DND-41 (cell line): ENCODE measurements at places on chromosomes 6 and 20.

DNA sequence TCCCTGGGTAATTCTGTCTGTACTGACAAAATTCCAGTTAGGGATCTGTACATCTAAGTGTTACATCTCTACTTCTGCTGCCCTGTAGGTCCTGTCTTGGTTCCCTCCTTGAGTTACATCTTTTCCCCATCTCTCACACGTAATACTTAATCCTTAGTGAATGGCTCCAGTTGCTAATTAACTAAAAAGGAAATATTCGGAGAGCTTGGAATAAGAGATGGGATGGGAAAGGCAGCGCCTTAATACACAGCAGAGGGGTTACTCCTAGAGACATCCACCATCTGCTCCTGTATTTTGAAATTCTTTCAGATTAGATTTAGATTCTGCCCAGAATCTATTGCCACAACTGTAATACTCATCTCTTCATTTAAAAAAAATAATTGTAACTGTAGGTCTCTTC lies 384.0 kb downstream of the SAMD5 start:
- no peak for DNase-seq

GRCh38 chr6:15527838-15528617 lies 134.8 kb downstream of the DTNBP1 start:
- no peak for DNase-seq

GRCh38 chr6:133854364-133855275 lies 34.3 kb upstream of the TCF21 start:
- no peak for DNase-seq

DNA sequence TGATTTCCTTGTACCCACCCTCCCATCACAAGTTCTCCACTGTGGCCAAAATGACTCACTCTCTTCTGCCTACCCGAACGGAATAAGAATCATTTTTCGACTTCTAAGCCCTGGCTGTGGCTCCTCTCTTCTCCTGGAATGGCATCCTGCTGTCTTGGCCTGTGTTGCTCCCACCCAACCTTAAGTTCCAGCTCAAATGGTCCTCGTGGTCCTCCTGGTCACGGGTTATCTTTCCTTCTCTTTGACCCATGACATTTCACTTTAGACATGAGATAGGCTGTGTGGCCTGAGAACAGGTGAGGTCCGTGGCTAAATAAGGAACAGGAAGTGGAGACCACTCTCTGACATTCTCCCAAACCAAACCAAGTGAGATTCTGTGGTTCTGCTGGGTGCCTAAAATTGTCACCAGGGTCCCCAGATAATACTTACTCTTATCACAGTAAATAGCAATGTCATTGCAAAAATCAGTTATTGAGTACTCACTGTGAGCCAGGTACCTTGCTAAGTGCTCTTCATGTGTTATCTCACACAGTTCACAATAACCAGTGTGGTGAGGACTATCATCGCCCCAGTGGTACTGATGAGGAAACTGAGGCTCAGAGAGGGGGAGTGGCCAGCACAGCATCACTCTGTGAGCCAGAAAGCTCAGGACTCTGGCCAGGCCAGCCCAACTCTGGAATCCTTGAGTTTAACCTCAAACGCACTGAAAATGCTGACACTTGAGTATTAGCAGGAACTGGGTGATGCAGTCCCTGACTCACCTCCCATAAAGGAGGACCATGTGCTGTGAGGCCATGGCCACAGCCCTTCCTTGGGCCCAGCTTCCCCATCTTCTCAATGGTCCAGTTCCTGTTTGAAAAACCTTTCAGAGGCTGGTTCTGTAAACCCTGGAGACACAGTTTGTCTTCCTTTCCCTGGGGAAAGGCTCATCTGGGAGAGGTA lies 74.8 kb upstream of the SIRPA start:
- no peak for DNase-seq

DNA sequence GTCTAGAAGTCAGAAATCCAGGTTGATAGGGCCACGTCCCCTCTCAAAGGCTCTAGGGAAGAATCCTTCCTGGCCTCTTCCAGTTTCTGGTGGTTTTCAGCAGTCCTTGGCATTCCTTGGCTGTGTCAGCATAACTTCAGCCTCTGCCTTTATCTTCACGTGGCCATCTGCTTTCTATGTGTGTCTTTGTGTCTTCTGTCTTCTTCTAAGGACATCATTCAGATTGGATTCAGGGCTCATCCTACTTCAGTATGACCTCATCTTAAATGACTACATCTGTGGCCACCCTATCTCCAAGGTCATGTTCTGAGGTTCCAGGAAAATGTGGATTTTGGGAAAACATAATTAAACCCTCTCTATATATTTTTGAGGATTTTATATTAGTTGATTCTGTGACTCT lies 23.0 kb downstream of the C6orf89 start:
- no peak for DNase-seq

GRCh38 chr6:5132731-5133130 lies 47.6 kb downstream of the PPP1R3G start:
- DNase-seq: no peak

DNA sequence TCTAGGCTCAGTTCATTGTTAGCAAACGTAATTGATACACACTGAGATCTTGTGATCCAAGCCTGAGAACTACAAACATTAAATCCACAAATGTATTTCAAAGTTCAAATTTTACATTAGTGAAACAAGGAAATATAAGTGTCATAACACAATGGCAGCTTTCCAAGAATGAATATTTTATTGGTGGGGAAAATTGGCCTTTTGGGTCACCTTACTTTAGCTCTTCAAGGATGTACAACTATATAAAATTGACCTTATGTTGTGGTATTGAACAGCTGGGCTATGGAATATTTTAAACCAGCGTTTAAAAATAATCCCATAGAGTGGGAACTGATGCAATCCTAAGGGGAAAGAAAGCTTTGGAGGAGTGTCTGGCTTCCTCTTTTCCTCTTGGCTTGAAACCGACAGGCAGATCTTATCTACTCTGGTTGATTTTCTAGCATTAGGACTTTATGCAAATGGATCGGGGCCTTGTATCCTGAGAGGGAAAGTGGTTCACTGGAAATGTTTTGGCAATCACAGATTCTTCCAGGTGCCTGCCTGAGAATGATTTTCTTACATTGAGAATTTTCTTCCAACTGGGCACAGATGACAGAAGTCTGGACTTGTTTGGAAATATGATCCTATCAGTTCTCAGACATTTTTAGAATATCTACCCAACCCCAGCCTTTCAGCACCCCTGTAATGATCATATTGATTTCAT lies 184.8 kb upstream of the ECI2 start:
- no peak for DNase-seq

DNA sequence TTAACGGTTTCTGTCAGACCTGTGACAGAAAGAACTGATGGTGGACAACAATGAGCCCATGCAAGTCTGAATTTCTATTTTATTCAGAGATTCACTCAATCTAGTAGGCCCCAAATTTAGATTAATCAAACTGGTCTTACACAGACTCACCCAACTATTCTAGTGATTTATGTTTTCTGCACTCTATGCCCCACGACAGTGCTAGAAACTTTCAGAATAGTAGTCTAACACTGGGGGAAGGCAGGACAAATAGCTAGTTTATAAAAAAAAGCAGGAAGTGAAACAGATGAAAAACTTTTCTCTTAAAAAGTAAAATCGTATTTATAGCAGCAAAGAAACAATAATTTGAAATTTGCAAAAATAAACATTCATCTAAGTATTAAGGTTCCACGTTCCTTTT lies 5.0 kb downstream of the TCP11 start:
- DNase-seq: no peak

DNA sequence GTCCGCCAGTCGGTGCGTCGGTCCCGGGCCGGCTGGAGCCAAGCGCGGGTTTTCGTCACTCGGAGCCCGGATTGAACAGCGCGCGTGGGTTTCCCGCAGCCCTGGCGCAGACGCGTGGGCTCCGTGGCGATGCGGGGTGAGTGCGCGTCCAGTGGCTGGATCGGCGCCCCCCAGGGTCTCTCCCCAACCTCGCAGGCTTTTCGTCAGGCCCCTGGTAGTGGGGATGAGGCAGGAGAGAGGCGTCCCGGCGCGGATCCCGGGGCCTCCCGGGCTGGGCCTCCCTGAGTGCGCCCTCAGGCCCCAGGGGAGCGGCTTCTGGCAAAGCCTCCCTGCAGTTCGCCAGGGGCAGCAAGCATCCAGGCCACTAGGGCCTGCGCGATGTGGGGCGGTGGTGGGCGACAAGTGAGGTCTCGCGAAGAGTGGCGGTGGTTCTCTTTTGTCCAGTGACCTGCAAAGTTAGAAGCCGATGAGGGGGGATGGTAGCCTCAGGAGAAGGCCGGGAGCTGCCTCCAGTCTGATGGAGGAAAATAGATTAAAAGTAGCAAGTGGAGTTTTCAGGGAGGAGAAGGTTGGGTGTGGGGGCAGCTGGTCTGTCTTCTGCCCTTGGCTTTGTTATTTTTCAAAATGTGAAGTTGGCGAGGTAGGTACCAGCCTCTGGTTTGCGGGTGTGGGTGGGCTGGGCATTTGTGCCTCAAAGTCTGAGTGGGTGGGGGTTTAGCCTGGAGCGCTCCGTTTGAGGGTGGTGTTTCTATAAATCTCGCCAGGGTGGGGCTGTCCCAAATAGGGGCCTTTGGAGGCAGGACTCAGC lies 1.6 kb downstream of the TOX2 start:
- DNase-seq: no peak

DNA sequence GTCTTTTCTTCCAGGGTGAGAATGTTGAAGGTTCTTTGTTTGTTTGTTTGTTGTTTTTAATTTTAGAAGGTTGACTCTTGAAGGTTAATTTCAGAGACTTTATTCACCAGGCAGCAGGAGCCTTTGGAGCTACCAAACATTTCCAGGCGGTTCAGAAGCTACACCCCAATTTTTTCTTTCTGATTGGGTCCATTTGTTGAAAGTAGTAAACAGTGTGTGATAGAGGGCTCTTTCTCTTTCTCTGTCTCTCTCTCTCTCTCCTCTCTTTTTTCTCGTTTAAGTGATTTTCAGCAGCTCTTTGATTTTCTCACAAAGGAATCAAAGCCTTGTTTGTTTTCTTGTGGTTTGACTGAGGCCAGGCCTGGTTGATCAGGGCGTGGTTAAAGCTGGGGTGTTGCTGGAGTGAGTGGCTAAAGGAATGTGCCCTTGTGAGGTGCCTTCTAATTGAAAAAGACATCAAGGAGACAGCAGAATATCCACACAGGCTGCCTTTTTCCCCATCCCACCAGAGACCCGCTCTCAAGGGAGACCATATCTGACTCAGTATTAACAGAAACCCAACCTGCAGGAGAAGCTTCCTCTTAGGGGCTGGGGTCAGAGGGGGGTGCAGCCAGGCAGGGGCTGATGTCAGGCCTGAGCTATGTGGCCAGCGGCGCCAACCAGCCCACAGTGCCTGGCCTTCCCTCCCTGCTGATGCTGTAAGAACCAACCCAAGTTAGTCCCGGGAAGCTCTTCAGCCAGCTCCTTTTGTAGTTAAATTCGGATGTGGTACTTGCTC lies 40.4 kb upstream of the NAA20 start:
- DNase-seq: no peak

DNA sequence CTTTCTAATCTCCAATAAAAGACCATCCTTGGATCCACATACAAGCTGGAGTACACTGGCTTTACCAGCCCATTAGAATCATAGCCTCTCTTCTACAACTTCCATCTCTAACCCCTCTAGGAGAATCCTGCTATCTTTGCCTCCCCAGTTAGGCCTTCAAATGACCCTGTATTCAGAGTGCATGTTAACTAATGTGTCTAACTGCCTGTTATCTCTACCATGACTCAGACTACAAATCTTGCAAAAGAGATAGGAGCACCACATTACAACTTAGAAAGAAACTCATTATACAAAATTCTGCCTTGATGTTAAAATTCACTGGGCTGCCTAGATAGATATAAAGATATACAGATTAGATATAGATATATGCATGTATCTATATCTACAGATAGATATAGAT lies 28.2 kb downstream of the GPR63 start:
- DNase-seq: no peak

GRCh38 chr6:62328607-62329006 lies 42.6 kb upstream of the KHDRBS2 start:
- no peak for DNase-seq

GRCh38 chr20:37945091-37945547 lies 42.2 kb downstream of the VSTM2L start:
- DNase-seq: no peak

GRCh38 chr6:118584911-118585310 lies 36.8 kb downstream of the PLN start:
- DNase-seq: no peak

DNA sequence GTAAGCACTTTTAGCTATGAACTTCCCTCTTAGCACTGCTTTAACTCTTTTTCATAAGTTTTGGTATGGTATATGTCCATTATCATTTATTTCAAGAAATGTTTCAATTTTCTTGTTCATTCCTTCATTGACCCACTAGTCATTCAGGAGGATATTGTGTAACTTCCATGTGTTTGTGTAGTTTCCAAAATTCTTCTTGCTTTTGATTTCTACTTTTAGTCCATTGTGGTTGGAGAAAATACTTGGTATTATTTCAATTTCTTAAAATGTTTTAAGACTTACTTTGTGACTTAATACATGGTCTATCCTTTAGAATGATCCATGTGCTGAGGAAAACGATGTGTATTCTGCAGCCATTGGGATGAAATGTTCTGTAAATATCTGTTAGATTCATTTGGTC lies 176.5 kb downstream of the CENPW start:
- no peak for DNase-seq

DNA sequence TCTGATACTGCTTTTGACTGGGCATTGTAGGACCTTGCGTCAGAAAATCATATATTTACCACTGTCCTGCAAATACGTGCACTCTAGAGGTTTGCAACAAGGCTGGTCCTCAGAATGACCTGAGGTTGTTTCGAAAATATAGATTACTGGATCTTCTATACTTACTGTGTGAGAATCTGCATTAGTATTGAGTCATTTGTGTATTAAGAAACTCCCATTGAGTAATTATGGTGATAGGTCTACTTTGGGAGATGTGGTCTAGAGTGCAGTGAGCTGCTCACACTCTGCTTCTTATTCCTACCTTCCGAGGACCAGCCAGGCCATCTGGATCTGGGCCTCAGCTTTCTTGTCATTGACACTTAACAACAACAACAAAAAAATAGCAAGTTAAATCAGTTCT lies 9.6 kb downstream of the KLHL32 start:
- DNase-seq: no peak

DNA sequence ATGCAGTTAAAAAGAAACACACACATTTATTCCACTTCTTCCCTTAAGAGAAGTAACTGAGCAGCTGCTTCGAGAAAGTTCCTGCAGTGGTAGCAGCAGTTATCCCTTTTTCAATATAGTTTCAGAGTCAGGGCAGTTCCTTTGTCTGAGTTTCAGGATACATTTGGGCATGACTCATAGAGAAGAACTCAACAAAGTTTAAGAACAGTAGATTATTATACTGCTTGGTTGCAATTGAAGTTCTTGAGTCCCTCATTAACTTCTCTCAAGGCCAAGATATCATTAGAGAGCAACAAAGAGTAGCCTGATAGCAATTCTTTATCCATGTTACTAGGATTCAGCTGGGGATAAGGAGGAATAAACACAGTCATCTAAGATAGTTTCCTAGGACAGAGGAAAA lies 54.4 kb downstream of the TPD52L1 start:
- DNase-seq: no peak

DNA sequence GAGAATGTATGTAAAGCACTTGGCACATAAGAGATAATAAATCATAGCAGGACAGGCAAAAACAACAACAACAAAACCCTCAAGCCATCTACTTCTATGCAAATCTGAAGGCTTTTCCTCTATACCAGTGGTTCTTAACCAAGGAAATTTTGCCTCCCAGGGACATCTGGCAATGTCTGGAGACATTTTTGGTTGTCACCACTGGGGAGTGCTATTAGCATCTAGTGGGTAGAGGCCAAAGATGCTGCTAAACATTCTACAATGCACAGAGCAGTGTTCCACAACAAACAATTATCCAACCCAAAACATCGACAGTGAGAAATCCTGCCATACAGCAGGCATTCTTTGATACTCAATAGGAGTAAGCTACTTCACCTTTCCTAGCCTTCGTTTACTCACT lies 28.2 kb downstream of the NDRG3 start:
- DNase-seq: no peak
